ENCODE measurements at places on chromosomes 2 and 18. TPM values are rescaled to one million over a fixed set of nuclear protein-coding genes. Genes with fewer than 3 reads are reported as not detected.

SIGLEC15 gene
- 0.41 TPM for total RNA-seq

POTEC gene
- total RNA-seq = not detected

CCDC68 gene
- total RNA-seq = not detected

MC4R gene
- not detected for total RNA-seq

FAHD2B gene
- total RNA-seq = 31.8 TPM

HOXD13 gene
- 0.43 TPM for total RNA-seq

GPAT2 gene
- total RNA-seq = 0.39 TPM

ARHGEF4 gene
- 15.7 TPM for total RNA-seq

LCT gene
- 2.8 TPM for total RNA-seq

COPS8 gene
- 30.2 TPM for total RNA-seq

CRYGD gene
- total RNA-seq = not detected

BOLL gene
- total RNA-seq = not detected

SRD5A2 gene
- total RNA-seq = not detected

ALKAL2 gene
- total RNA-seq = 10.6 TPM

CCDC85A gene
- 5.4 TPM for total RNA-seq

GAREM2 gene
- total RNA-seq = 16.9 TPM

DHRS9 gene
- total RNA-seq = 1.3 TPM

SLC4A5 gene
- total RNA-seq = 6.4 TPM

FEV gene
- 51.1 TPM for total RNA-seq

FHL2 gene
- total RNA-seq = 21.9 TPM

TPGS2 gene
- total RNA-seq = 121 TPM

CNGA3 gene
- total RNA-seq = 6.8 TPM

SCN7A gene
- 1.8 TPM for total RNA-seq

SCYGR4 gene
- total RNA-seq = not detected

ICA1L gene
- total RNA-seq = 4.5 TPM

MC5R gene
- total RNA-seq = not detected

EVX2 gene
- 0.10 TPM for total RNA-seq

UPP2 gene
- not detected for total RNA-seq

PPM1B gene
- 39.8 TPM for total RNA-seq

GATA6 gene
- total RNA-seq = 39.8 TPM

SLC14A1 gene
- total RNA-seq = 2.4 TPM

CDK15 gene
- not detected for total RNA-seq

VWA3B gene
- 4.1 TPM for total RNA-seq

KCNG3 gene
- total RNA-seq = 0.88 TPM

ANKRD62 gene
- not detected for total RNA-seq

TMEFF2 gene
- 14.0 TPM for total RNA-seq

CYRIA gene
- 6.5 TPM for total RNA-seq

CNOT9 gene
- total RNA-seq = 42.9 TPM

EIPR1 gene
- total RNA-seq = 24.9 TPM

RGPD4 gene
- total RNA-seq = not detected

REG3A gene
- 4.0 TPM for total RNA-seq

LYG1 gene
- 2.1 TPM for total RNA-seq

UGT1A3 gene
- 0.19 TPM for total RNA-seq

CD8B gene
- total RNA-seq = 0.93 TPM

COL4A4 gene
- 1.9 TPM for total RNA-seq

PKDCC gene
- 81.8 TPM for total RNA-seq
